CD4-positive, alpha-beta memory T cell (primary cell): ENCODE measurements at places on chromosomes 16 and 17. TPM values are rescaled to one million over a fixed set of nuclear protein-coding genes. Genes with fewer than 3 reads are reported as not detected.

- no peaks in the 10 kb centered on the region for H3K27me3 ChIP-seq
- H3K27ac ChIP-seq: no peak overlapping the region
- peaks cover 83% of the 10 kb centered on the region for H3K4me1 ChIP-seq
- no peak overlapping the region for H3K4me3 ChIP-seq
Measured at GRCh38 chr16:87486713-87487247, 6.0 kb downstream of the ZCCHC14 start.

DNA sequence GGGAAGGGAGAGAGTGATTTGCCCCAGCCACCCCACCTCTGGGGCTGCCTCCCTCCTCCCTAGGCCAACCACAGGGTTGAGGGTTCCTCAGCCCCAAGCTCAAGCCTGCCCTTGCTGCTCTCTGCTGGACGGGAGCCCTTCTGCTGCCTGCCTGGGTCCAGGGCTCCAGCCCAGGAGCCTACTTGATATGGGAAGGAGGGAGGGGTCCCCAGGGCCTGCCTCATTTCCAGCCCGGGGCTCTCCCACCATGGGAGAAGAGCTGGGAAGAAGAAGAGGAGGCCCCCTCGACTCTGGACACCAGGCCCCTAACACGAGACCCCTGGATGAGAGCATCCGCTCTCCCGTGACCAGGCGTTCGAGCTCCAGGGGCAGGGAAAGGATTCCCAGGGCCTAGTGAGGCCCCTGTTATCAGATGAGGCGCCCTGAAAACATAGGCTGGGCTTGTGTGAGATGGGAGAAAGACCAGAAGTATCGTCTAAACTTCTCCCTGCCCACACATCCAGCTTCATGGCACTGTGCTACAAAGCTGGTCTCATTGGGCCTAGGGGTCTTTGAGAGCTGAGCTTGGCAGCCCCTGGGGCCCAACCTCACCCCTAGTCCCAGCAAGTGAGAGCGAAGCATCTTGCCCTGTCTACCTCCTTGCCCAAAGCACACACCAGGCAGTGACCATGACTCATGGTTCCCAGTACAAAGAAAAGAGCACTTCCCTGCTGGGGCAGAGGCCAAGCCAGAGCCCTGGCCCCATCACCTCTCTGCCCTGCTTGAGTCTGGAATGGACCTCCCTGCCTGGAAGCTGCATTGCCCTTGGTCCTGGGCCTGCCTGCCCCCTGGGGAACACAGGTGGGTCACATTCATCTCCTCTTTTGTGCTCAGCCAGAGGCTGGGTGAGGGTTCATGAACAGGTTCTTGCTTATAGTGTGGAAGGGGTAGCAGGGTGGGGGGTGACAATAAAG is 987 bp downstream of the SLC16A5 start:
- no peak for DNase-seq
- H3K36me3 ChIP-seq: no peaks in the 10 kb centered on the region
- peaks cover 32% of the 10 kb centered on the region for H3K4me1 ChIP-seq
- H3K27ac ChIP-seq: peak overlapping the region; percentile 64

- no peak overlapping the region for H3K27ac ChIP-seq
- no peaks in the 10 kb centered on the region for H3K4me1 ChIP-seq
- peaks cover 23% of the 10 kb centered on the region for H3K36me3 ChIP-seq
Measured at GRCh38 chr17:67884741-67885140, 59.4 kb downstream of the BPTF start.

GRCh38 chr16:57134982-57135381 is 42.6 kb downstream of the CPNE2 start:
- peak overlapping the region; percentile 52 for H3K4me3 ChIP-seq
- peak overlapping the region; percentile 61 for H3K27ac ChIP-seq
- no peaks in the 10 kb centered on the region for H3K27me3 ChIP-seq

DNA sequence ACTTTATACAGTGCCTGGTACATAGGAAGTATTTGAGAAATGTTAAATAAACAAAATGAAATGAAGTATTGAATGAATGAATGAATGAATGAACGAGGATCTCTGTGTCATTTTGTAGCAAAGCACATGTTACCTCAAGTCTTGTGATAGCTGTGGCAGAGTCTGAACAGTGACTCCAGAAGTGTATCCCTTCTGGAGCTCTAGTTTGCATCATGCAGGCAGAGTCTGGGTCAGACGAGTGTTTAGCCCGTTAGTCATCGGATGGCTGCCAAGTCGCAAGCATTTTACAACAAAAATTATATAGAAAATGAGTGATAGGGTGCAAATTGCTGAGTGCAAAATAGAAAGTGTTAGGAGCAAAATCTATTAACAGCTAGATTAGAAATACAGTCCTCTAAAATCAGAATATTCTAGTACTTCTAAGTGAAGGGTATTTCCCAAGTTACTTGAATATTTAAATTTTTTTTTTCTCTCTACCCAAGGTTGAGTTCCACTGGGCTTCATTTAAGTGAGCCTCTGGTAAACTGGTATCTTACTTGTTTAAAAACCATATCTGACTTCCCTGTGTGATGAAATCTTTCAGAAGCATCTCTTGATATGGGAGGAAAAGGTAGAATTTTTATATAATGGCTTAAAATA is 113.3 kb downstream of the FTO start:
- DNase-seq: no peak
- H3K27ac ChIP-seq: no peak overlapping the region
- H3K4me1 ChIP-seq: no peaks in the 10 kb centered on the region
- H3K27me3 ChIP-seq: no peaks in the 10 kb centered on the region
- no peak overlapping the region for H3K4me3 ChIP-seq

- no peak for DNase-seq
- H3K27me3 ChIP-seq: no peaks in the 10 kb centered on the region
- H3K4me3 ChIP-seq: no peak overlapping the region
Measured at GRCh38 chr16:57036945-57037344, 47.6 kb downstream of the NLRC5 start.

Gene CLEC3A
- not detected for polyA plus RNA-seq

Gene LRRC37A
- polyA plus RNA-seq: 1.5 TPM

Gene ACSM2B
- not detected for polyA plus RNA-seq
